ENCODE measurements at places on chromosomes 2 and 18.

DNA sequence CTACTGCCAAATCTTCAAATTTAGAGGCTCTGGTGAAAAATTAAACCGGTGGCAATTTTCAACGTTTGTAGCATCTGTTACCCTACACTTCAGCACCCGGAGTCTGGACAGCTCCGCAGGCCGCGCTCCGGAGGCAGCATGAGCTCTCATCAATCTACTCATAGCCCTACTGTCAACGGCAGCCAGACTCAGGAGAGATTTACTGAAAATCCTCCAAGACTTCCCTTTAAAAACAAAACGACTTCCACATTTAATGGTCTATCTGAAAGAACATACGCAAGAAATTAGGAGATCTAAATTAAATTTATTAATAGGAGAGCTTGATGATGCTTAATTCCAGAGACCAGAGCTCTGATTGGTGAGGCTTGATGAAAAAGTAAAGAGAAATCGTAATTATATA, 970 bp upstream of the ADCYAP1 start:
- DNase-seq: peak; percentile 15

GRCh38 chr2:64620661-64621060, 33.1 kb downstream of the SERTAD2 start:
- no peak for DNase-seq

GRCh38 chr2:217989221-217989948, 13.4 kb downstream of the TNS1 start:
- DNase-seq: no peak

DNA sequence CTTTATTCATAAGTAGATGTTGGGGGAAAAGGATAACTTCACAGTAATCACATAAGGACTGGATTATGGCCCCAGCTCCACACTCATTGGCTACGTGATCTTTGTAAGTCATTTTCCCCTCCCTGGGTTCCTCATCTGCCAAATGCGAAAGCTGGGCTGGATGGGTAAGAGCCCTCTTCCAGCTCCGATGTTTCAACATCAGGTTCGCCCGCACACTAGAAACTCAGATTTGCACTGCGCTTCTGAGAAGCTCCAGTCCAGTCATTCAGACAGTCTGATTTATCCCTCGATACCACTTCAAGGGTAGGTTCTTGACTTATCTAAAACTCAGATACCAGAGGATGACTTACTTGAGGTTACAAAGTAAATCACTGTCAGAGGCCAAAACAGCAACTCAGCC, 31.0 kb upstream of the RMDN2 start:
- no peak for DNase-seq

- no peak for DNase-seq
Measured at GRCh38 chr2:205903549-205904129, 182.3 kb downstream of the INO80D start.

- DNase-seq: no peak
Measured at GRCh38 chr18:63488160-63488559, 11.4 kb downstream of the SERPINB5 start.

DNA sequence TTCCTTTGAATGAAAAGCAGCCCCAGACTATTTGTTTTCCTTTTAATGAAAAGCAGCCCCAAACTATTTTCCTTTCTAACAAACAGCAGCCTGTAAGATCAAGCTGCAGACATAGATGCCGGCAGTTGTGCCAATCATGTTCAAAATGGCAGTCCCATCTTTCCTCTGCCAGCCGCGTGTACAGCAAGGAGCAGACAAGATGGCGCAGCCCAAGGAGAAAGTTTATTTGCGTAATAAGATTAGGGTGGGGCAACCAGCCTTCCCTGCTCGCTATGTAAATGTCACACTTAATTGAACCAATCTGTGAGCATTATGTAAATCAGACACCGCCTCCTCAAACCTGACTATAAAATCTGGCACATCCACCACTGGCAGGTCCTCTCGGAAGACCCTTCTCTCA, 226.0 kb downstream of the TGIF1 start:
- DNase-seq: no peak

DNA sequence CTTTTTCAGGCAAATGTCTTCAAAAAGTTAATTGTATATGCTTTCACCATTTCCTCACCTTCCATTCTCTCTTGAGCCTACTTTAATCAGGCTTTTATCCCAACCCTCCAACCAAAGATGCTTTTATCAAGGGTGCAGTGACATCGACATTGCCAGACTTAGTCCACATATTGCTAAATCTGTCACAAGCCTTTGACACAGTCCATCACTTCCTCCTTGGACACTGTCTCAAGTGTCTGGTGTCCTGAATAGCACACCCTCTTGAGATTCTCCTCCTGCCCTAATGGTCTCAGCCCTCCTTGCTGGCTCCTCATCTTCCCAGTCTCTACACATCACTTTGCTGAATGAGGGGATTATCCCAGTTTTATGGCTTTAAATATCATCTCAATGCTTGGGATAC, 147.5 kb upstream of the SLC39A10 start:
- no peak for DNase-seq

DNA sequence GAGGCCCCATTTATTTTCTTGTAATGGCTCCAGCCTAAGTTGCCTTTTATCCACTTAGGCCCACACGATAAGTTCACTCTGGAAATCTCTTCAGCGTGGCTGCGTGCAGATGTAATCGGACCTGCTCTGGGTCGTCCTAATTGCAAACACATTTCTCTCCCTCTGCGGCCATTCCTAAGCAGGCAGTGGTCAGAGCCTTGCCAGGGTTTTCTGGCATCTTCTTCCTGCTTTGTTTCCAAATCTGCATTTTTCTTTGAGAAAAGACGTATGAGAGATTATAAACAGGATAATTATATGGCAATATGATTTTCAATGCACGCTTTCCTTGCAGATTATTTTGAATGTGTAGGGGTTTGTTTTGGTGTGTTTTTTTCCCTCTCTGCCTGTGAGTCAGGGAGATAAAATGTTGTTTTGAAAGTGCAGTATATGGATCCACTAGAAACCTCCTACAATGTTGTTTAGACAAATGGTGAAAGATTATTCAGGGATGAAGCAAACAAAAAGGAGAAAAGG, 239.4 kb upstream of the TANK start:
- DNase-seq: no peak

GRCh38 chr2:226031647-226032501, 632.4 kb downstream of the NYAP2 start:
- DNase-seq: no peak

DNA sequence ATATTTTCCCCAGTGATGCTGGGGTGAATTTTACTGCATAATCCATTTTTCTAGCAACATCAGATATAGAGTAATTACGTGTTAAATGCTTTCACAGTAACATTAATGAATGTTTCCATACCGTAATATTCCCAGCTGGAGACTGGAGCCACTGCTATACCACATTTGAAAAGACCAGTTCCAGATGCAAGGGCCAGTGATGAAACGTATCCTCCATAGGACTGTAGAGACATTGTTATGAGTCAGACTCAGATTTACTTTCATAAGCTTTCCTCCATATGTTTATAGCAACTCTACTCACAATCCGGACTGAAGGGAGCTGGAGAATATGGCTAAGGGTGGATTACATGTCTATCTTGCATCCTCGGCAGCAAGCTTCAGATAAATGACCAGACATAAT, 22.7 kb upstream of the GCG start:
- no peak for DNase-seq

GRCh38 chr2:216665717-216666116, 29.6 kb downstream of the IGFBP5 start:
- no peak for DNase-seq

GRCh38 chr2:12060886-12061285, 314.5 kb downstream of the LPIN1 start:
- DNase-seq: no peak

DNA sequence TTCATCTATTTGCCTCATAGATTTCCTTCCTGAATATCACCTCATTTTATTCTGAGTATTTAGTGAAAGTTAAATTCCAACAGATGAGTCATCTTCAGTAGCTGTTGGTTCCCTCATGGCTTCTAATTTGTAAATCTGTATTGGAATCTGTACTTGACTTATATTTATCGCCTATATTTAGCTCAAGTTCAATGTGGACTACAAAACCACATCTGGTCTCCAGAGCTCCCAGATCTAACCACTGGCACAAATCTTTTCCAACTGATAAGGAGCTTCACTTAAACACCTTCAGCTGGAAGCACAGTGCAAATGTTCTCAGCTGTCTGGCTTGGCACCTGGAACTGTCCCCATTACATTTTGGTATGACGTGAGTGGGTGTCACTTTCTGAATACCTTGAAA, 82.8 kb upstream of the DSEL start:
- DNase-seq: no peak

DNA sequence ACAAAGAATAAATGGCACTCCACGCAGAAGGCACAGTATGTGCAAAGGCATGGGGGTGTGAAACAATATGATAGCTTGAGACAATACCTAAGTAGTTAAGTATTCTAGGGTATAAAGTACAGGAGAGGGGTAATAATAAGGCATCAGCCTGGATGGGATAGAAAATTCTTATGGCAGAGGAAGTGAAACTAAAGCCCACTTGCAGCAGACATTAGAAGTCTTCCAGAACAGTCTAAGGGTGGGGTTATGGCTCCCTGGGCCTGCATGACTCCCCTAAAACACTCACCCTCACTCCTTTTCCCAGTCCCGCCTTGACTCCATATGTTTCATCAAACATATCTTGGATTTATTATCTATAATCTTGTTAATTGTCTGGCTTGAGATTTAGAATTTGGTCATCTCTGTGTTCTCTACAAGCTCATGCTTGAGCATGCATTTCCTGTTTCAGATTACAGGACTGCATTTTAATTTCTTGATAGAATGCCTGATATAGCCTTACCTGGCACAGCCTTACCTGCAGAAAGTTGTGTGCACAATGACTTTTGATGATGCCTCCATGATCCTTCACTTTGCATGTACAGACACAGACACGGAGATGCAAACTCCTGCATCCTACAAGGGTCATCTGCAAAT, 28.5 kb upstream of the TMBIM1 start:
- DNase-seq: no peak

DNA sequence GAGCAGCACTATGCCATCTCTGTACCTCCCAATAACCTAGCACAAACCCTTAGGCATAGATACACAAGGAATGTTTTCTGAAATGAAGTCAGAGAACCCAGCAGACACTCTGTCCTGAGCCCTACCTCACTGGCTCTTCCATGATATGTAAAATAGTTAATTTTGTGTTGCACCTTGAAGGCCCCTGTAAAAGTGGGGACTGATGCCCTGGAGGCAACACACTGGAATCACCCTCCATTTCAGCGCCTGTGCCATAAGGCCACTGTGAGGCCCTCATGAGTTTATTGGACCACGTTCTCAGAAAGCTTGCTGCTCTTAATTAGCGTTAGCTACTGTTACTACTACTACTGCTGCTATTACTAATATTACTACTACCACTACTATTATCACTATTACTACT, 670.1 kb upstream of the SOX11 start:
- DNase-seq: no peak

DNA sequence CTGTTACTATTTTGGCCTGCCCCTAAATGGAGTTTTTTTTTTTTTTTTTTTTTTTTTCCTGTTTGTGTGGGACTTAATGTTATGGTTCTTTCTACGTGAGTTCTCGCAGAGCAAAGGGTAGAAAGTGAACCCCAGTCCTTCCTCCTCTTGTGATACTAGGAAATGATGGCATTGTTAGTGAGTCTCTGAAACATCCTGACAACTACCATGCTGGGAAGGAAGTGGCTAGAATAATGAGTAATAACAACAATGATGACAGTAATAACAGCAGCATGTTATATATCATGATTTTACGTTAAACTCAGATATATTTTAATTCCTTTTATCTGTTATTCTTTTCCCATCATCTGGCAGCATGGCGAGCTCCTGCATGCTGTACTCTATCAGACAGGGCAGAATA, 216.2 kb upstream of the LINC00305 start:
- DNase-seq: no peak

DNA sequence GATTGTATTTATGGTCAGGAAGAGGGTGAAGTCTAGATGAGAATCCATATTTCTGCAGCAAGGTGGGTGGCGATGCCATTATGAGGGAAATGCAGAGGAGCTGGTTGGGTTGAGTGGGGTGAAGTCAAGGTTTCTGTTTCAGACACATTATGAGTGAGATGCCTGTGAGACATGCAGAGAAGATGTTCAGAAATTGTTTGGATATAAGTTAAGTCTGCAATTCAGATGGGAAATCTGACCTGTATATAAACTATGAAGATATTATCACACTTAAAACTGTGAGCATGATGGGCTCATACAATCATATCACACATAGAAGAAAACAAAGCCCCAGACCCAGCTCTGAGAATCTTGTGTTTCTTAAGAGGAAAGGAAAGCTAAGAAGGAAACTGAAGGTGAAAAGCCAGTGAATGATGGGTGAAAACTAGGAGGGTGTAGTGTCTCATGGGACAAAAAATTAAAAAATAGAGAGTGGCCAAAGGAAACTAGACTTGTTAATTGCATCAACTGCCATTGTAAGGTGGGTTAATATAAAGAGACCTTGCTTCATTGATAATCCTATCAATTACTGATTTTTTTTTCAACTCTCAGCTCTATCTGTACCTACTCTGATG, 14.2 kb downstream of the GALNT5 start:
- no peak for DNase-seq

All from KG1 (cell line).